ENCODE measurements at places on chromosomes 6 and 20.

- no peak for DNase-seq
These were observed 26.7 kb downstream of the PKIG start for GRCh38 chr20:44609006-44609515.

GRCh38 chr6:87702589-87702945, 534 bp upstream of the AKIRIN2 start:
- no peak for DNase-seq

GRCh38 chr20:4170621-4171537, 155.5 kb upstream of the RNF24 start:
- DNase-seq: no peak

DNA sequence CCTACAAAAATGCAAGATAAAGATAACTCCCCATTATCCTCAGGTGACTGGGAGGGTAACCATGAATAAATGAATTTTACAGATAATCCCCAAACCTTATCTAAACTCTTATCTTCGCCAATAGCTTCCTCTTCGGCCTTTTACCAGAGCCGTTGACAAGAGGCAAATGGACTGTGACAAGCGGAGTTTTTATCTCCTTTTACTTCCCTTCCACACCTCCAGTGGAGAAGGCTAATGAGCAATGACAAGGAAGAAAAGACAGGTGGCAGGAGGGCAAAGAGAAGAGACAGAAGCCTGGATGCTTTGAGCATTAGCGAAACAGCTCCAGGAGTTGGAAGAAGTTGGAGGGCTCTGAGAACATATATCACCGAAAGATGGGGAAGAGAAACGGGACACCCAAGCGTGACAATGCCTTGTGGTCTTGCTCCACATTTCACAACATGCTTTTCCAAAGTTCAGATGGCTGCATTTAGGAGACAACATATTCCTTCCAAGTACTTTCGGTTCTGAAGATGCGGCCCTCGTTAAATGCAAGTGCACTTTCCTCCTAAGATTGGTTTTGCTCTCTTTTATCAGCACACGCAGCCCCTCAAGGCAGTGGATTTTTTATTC, 69.2 kb downstream of the PRDM1 start:
- no peak for DNase-seq

DNA sequence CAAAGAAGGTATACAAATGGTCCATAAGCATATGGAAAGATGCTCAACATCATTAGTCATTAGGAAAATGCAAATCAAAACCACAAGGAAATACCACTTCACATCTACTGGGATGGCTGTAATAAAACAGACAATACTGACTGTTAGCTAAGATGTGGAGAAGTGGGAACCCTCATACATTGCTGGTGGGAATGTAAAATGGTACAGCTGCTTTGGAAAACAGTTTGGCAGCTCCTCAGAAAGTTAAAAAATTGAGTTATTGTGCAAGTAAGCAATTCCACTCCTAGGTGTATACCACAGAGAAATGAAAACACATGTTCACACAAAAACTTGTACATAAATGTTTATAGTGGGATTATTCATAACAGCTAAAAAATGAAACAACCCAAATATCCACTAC, 173.0 kb upstream of the JAG1 start:
- DNase-seq: no peak

DNA sequence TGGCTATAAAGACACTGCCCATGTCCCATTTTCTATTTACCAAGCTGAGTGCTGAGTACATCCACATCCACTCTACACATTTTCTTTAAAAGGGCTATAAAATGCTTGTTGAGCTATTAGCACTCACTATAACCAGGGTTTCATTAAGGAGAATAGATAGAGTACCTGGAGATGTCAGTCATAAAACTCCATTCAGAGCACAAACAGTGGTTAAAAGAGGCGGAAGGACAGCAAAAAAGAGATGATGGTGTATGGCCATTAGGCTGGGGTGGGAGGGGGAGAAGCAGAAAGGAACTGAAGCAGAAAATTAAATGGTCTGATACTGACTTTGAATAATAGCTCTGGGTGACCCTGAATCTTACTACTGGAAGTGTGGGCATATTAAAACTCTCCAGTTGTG, 609.9 kb upstream of the MAP3K7 start:
- DNase-seq: no peak

Measured in neuronal stem cell (in vitro differentiated cells).